ENCODE measurements at places on chromosomes 7 and 10.

DNA sequence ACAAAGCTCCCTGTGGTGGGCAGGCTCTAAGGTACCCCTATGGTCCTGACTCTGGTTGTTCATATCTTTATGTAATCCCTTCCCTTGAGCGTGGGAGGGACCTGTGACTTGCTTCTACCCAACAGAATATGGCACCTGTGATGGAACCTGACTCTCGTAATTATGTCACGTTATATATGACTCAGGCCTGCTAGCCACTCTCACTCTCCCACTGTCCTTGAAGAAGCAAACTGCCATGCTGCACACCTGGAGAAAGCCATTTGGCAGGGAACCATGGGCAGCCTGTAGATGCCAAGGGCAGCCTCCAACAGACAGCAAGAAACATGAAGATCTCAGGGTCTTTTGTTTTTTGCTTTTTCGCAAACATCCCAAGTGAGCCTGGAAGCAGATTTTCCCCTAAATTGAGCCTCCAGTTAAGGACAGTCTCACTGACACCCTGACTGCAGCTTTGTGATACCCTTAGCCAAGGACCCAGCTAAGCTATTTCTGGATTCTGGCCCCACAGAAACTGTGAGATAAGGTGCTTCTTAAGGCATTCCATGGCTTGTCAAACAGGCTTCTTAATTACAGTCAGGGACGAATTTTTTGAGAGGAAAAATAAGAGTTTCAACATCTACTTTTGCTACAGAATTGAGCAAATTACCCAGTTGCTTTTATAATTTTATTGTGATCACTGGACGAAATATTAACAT, 49.6 kb downstream of the IFIT5 start:
- no peak for DNase-seq

DNA sequence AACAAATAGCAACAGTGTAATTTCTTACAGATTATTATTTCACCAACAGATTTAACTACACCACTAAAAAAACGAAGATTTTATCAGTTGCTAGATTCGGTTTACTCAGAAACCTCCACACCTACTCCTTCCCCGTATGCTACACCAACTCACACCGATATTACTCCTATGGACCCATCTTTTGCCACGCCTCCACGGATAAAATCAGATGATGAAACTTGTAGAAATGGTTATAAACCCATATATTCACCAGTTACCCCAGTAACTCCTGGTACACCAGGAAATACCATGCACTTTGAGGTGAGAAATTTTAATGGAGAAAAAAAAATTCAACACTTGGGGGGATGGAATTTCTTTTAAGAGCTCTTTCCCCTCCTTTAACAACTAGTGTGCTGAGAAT, 92.5 kb downstream of the KMT2E start:
- DNase-seq = no peak

DNA sequence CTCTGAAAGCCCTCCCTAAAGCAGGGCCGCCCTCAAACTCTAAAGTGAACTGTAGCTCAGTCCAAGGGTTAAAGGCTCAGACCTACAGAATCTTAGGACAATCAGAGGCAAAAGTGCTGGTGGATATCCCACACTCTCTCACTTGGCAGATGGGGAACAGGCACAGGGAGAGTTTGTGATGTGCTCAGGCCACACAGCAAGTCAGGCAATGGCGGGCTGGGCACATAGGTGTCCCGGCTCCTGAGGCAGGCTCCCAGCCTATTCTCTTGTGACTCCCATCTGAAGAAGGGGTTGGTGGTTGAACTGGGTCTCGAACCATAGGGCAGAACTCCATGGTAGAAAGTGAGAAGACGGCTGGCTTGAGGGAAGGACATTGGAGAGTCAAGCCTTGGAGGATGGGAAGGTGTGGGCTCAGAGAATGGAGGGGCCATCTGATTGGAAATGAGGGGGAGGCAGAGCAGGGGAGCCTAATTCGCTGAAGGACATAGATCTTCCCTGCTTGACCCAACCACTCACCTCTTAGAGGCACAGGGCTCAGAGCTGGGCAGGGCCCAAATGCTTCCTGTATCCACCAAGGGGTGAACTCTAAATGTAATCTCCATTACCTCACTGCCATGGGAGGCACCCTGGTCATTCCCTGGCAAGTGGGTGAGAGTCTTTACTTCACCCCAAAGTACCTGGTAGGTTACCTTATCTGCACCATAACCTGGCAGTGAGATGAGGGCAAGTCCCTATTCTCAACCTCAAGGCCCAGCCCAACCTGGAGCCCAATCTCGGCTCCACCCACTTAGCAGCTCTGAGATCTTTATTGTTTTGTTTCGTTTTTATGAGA, 4.9 kb upstream of the ZMIZ1 start:
- no peak for DNase-seq

GRCh38 chr10:59435707-59436106, 73.4 kb upstream of the FAM13C start:
- DNase-seq = no peak

- no peak for DNase-seq
Observed at GRCh38 chr7:70098905-70099672, 500.8 kb downstream of the AUTS2 start.

DNA sequence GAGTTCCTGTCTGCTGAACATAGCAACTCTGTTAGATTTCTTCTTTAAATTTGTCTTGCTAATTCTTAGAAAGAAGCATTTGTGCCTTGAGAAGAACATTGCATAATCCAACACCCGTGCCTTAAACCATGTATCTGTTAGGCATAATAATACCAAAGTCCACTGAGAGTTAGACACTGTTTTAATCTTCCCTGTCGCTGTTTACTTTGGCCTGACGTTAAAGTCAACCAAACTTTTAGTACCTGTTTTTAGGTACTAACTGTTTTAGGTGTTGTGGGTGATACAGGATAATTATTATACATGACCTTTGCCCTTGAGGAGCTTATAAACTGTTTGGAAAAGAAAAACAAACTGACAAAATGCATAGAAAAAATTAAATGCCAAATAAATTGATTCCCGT, 43.6 kb downstream of the KLHDC10 start:
- DNase-seq = no peak

DNA sequence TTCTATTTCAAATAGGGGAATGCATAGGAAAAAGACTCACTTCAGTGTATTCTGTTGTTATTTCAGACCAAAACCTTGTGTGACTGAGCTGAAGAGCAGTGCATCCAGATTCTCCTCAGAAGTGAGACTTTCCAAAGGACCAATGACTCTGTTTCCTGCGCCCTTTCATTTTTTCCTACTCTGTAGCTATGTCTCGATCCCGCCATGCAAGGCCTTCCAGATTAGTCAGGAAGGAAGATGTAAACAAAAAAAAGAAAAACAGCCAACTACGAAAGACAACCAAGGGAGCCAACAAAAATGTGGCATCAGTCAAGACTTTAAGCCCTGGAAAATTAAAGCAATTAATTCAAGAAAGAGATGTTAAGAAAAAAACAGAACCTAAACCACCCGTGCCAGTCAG, 12.0 kb downstream of the TET1 start:
- DNase-seq = no peak

Measured in NCI-H1930 (cell line).